ENCODE measurements at places on chromosomes 1 and 21.

- DNase-seq = no peak
These were observed 28.0 kb downstream of the CRYAA start for GRCh38 chr21:43196826-43197225.

- no peak for DNase-seq
These were observed 86.4 kb downstream of the BCAR3 start for GRCh38 chr1:93595266-93595665.

DNA sequence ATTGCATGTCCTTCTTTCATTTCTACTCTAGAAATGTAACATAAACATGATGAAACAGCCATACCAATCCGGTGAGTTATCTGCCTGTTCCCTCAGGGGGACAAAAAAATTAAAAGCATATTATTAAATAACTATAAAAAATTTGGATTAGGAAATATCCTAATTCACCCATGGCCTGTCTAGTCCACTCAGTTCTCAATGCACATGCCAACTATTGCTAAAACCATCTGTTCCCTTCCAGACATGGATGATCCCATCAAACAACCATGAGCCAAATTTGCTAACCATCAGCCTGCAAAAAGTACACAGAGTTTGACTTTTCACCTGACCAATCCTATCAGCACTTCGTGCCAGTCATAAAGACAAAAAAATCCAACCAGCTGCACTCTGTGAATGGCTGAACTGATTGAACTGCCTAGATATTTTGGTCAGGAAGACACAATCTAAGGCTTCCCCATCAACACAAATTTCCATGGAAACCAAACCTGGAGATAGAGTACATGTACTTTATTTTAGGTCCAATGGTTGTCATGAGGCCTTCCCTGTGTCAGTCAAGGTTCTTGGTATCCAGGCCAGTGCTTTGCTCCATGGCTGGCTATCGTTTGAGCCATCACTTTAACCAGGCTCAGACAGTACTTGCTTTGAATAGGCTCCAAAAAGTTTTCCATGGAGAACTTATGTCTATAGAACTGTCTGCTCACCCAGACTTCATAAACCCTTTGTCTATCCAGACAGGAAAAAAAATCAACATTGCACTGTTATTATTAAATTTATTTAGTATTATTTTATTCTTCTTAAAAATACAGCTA, 570.8 kb downstream of the LTN1 start:
- no peak for DNase-seq

DNA sequence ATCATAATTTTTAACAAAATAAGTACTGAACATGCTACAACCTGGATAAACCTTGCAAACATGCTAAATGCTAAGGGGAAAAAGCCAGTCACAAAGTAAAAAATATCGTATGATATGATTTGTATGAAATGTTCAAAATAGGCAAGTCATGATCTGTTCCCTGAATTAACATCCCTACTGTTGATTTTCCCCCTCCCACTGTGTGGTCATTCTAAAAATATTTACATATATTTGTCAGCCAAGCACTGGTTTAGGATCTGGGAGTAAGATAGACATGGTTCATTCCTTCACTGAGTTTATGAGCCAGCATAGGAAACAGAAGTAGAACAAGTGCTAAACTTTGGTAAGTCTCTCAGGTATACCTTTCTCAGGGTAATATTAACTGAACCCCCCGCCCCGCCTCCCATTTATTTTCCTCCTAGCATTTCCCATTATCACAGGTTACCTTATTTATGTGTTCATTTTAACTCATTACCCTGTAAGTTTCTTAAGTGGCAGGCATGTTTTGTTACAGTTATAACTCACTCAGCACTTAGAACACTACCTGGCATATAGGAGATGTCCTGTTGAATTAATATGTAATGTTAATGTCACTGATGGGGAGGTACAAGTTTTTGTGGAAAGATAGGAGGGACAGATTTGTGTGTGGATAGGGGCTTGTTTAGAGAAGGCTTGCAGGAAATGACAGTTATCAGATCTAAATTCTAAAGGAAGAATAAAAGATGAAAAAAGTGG, 12.3 kb downstream of the UQCRH start:
- DNase-seq = no peak

DNA sequence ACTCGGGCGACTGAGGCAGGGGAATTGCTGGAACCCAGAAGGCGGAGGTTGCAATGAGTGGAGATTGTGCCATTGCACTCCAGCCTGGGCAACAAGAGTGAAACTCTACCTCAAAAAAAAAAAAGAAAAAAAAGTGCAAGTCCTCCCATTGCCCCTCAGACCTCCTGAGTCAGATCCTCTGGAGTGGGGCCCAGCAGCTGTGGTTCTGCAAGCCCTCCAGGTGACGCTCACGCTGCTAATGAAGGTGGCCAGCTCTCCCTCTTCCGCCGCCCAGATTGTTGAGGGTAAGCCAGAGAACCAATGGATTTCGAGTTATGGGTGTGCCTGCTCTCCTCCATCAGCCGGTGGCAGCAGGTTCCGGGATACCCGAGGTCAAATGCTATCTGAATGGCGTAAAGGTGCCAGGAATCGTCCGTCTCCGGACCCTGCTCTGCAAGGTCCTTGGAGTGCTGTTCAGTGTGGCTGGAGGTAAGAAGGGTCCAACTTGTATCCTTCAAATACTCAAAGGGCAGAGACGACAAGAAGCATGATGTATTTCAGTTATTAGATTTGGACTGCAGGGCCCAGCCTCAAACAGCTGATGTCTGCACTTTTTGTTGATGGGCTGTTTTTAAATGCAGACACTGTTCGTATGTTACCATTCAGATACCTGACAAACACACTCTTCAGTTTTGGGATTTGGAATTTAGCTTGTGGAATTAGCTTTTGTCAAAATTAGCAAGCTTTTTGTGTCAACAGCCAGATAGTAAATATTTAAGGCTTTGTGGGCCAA, 17.6 kb downstream of the CLCN6 start:
- no peak for DNase-seq

DNA sequence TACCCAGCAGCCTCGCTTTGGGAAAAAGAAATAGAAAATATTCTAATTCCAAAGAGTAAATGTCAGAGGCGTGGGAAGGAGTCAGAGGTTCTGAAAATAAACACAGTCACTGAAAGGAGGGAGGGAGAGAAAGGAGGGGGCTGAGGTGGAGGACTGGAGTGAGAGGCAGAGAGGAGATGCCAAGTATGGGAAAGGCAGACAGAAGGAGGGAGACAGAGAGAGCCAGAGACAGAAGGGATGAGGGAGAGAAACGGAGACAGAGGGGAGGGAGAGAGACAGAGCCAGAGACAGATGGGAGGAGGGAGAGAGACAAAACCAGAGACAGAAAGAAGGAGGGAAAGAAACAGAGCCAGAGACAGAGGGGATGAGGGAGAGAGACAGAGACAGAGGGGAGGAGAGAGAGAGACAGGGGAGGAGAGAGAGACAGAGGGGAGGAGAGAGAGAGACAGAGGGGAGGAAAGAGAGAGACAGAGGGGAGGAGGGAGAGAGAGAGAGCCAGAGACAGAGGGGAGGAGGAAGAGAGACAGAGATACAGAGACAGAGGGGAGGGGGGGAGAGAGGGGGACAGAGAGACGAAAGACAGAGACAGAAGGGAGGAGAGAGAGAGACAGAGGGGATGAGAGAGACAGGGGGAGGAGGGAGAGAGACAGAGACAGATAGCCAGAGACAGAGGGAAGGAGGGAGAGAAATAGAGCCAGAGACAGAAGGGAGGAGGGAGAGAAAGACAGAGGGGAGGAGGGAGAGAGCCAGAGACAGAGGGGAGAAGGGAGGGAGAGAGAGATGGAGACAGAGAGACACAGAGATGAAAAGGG, 525.5 kb downstream of the MATN1 start:
- DNase-seq = no peak

DNA sequence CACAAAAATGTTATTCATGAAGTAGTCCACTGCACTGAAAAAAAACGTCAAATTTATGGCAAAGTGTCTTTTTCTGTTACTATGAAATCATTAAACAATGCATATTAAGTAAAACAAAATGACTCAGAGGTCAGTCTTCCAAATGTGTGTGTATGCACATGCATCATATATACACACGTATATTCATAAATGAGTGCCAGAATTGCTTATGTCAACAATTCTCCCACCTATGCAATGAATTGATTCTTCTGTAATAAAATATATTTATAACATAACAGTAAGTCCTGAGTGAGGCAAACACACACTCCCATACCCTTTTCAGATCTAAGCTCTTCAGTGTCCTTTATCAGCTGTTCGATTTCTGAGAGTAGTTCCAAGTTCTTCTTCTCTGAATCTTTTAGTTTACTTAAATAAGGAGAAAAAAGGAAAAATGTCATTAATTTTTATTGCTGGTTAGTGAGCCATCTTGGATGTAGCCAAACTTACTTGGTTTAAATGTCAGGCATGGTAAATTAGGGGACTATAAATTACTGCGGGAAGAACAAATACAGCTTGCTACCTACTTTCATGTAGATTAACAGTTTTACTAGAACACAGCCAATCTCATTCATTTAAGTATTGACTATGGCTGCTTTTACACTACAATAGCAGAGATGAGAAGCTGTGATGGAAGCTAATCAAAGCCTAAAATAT, 131.9 kb downstream of the COQ8A start:
- no peak for DNase-seq

- no peak for DNase-seq
These were observed at the start of gene ELAVL4 for GRCh38 chr1:50108497-50109059. TSS of gene ELAVL4 (plus strand) at chr1:50108920. CDS start at chr1:50109190, 270 bp downstream.

DNA sequence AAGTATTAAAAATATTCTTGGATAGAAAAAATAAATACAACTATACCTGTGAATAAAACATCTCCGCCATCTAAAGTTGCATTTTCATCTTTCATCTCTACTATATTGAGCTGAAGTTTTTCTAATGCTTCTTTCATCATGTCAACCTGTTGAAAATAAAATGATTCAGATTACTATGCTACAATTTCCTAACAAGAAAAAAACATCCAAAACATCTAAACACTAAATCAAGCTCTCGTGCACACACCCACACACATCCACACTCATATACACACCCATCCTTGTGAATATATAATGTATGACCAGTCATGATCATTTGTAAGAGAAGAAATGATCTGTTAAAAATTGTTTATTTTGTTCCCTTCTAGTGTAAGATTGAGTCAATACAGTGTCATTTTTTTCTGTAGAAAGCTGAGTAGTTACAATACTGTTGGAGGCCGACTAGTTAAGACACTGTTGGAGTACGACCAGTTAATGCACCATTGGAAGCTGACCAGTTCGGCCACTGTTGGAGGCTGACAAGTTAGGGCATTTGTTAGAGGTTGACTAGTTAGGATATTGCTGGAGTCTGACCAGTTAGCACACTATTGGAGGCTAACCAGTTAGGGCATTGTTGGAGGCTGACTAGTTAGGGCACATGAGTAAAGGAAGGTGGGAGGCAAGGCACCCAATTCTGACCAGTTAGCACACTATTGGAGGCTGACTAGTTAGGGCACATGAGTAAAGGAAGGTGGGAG, 82.4 kb upstream of the BCL10 start:
- DNase-seq = no peak

- no peak for DNase-seq
These were observed 3.6 kb downstream of the C1orf216 start for GRCh38 chr1:35714921-35715567.

DNA sequence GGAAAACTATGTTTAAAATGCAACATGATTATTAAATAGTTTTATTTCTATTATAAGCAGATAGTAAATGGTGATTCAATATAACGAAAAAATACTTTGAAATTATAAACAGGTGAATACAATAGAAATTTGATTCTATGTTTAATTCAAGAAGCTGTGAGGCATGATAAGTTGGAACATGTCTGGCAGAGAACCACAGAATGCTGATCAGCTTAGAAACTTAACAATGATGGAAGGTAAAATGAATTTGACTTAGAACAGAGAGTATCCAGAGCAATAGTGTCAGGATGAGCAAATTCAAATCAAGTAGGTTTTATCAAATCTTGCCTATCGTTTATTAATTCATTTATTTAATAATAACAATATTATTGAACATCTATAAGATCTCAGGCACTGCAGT, 83.4 kb upstream of the ADGRL4 start:
- no peak for DNase-seq

DNA sequence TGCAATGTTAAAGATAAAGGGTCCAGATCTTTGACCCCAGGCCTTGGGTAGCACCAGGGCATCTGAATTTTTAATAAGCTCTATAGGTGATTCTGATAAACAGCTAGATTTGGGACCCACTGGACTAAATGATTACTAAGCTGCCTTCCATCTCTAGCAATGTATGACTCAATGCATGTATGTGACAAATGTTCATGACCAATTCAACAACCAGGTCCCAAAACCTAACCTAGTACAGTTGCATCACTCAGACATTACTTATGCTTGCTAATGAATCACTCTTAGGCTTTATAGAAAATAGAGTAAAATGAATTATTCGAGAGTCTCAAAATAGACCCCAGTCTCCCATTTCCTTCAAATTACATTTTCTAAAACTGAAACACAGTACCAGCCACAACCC, 35.5 kb downstream of the RCAN1 start:
- DNase-seq = no peak

DNA sequence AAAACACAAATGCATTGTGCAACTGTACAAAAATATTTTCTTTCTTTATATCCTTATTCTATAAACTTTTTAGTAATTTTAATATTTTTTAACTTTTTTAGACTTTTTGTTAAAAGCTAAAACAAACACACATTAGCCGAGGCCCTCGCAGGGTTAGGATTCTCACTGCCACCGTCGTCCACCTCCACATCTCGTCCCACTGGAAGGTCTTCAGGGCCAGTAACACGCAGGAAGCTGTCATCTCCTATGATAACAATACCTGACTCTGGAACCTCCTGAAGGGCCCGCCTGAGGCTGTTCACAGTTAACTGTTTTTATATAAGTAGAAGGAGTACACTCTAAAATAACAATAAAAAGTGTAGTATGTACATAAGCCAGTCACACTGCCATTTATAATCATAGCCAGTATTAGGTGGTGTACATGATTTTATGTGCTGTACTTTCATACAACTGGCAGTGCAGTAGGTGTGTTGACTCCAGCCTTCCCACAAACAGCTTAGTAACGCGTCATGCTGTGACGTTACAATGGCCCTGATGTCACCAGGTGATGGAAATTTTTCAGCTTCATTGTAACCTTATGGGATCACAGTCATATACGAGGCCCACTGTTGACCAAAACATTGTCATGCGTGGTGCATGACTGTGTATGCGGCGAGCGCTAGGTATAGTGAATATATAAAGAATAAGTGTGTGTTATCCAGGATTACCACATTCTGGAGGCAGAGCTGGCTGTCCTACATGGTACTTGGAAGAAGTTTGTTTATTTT, 8.8 kb downstream of the TFF2 start:
- no peak for DNase-seq

- no peak for DNase-seq
These were observed 3.3 kb downstream of the VWA1 start for GRCh38 chr1:1438531-1439381.

DNA sequence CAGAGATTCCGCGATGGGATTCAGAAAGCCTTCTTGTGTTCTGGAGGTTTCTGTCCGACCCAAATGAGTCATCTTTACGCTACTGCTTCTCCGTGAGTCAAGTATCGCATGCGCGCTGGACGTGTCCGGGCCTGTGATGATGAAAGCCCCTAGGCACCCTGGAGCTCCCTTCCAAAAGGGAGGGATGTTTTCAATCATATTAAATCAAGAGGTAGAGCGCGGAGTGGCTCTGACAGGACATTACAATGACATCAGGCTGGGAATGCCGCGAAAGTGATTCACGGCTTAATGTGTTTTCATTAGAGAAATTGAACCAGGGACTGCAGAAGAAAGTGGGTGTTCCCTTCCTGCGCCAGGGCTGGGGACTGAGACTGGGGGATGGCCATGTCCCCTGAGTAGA, 48.5 kb downstream of the AJAP1 start:
- DNase-seq = no peak

- DNase-seq = no peak
These were observed 39.0 kb downstream of the ZZZ3 start for GRCh38 chr1:77643456-77643855.

All from activated T-cell treated with anti-CD3 and anti-CD28 coated beads, Interleukin-2, amount 50 U/mL, for 24 hours (primary cell).